Stimulated activated CD4-positive, alpha-beta T cell treated with anti-CD3 and anti-CD28 coated beads, Interleukin-4, amount 100 ng/mL, for 48 hours (primary cell): ENCODE measurements at places on chromosomes 13 and 19.

DNA sequence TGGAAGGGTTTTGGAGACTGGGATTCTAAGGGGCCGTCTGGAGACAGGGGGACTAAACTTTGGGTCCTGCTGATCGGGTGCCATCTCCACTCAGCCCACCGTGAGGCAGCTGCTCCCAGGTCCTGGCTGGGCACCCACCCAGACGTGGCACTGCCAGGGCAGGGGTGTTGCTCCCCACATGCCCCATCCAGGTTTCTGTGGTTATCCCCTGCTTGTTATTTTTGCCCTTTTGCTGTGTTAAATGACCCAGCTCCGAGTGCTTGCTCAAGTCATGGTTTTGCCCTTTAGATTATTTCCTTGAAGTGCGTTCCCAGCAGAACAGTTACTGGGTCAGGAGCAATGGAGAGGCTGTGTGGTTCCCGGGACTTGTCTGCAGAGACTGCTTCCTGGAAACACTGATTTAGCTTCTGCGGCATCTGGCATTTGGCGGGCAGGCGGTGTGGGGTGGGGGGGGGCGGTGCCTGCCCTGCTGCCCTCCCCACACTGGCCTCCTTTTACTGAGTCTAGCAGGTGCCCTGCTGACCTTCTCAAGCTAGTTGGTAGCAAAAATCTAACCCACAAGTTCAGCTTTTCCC is 1.9 kb downstream of the RAB11B start:
- no peak for DNase-seq

- no peak for DNase-seq
Measured at GRCh38 chr19:53328967-53329366, 4.6 kb upstream of the ZNF845 start.

DNA sequence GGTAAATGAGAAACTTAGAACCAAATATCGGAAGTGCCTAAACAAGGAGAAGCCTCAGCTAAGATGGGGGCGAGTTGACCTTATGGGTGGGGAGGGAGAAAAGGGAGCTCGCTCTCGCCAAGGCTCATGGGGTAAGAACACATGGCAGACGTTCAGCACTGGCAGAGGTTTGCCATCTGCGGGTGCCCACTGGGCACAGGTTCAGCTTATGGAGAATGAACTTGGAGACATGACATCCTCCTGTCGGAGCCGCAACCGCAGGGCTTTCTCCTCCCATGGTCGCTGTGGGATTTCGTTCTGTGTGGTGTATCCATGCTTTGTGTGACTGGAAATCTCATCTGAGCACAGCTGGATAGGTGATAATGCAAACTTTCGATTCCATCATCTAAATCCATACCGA is 36.1 kb upstream of the PEPD start:
- no peak for DNase-seq

- no peak for DNase-seq
Measured at GRCh38 chr19:51820831-51821446, 26.0 kb downstream of the FPR3 start.

GRCh38 chr19:15149737-15150136 is 42.5 kb downstream of the SYDE1 start:
- DNase-seq: no peak

DNA sequence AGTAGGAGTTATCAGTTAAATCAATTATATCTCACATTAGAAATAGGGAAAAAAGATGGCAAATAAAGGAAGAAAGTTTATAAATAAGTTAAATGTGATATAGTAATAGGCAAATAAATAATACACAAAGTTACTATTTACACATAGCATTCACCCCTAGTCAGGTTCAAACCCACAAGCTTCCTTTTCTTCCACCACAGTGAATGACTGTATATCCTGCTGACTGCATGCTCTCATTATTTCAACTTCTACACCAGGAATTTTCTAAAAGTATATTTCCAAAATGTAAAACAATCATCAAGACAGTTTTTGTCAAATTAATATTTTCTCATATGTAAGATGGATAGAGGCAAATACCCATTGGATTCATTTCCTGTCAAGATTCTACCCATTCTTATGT is 548.6 kb upstream of the SLITRK5 start:
- DNase-seq: no peak

DNA sequence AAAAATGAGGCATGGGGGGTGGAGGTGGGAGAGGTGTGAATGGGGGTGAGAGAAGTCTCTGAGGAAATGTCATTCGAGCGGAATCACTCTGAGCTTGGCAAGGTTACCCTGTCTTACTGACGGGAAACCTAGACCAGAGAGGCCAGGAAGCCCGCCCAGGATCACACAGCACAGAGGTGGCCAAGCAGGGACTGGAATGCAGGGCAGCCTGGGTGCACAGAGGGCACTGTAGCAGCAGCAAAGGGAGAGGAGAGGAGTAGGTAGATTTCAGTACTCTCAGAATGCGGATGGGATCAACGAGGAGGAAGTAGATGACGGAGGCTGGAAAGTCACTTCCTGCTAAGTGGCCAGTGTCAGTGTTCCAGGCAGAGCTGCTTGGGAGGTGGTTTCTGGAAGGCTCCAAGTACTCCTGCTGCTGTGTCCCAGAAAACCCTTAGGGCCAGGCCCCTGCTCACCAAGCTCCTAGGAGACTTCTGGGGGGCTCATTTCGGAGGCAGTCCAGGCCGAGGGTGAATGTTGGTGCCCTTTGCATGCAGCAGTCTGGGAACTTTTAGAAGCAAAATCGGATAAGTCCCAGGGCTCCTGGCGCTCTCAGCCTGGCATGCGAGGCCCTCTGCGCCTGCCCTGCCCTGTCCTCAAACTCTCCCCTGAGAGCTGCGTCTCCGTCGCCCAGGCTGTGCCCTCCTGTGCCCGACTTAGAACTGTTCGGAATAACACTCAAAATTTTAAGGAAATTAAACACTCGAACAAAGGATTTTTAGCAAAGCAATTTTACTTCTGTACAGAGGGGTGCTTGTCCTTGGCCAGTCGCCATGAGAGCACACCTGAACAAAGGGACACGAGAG is 33.5 kb downstream of the DNM2 start:
- no peak for DNase-seq

- DNase-seq: no peak
Measured at GRCh38 chr19:19224150-19224851, 12.5 kb downstream of the NCAN start.

DNA sequence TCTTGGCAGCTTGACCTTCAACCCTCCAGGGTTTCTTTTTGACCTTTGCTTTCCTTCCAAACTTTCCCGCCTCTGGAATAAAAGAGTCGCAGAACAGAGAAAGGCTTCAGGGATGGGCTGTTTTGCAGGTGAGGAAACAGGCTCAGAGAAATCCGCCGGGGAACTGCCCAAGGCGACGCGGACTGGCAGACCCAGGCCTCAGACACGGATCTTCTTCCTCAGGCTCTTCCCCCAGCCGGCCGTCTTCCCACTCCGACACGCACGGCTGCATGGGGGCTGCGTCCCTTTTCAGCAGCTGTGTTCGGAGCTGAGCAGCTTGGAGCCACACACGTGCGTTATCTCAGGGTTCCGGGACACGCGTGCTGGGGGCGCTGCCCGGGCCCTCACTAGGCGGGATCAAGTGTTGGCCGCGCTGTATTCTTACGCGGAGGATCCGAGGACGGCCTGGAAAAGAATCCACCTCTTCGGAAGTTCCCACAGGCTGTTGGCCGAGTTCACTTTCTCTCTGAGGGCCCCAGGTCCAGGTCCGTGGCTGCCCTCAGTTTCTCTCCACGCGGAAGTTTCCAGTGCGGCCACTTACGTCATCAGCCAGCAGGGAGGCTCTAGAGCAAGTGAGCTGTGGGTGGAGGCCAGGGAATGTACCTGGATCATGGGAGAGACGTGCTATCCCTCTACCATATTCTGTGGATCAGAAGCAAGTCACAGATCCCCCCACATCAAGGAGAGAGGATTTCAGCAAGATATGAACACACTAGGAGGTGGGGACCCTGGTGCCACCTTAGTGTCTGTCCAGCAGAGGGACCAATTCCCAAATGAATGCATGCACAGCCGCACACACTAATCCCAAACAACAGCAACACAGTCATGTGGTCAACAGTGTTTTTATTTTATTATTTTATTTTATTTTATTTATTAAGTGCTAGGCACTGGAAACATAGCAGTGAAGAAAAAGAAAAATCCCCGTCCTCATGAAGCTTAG is 100.4 kb downstream of the ING1 start:
- no peak for DNase-seq

DNA sequence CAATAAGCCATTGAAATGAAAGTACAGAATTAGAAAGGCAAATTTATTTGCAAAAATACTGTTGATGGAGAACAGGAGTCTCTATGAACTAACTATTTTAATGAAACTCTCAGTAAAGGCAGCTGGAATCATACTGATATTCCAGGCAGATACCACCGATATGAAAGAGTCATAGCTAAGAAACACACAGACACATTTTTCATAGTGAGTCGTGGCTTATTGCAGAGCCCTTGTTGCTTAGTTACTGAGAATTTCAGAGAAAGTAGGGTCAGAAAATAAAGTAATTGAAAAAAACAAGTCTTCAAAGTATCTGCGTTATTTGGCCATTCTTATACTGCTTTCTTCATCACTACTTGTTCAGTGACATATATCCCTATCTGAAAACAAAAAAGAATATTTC is 1890.9 kb downstream of the PCDH9 start:
- DNase-seq: no peak
